ENCODE measurements at places on chromosomes 7 and 10. TPM values are rescaled to one million over a fixed set of nuclear protein-coding genes. Genes with fewer than 3 reads are reported as not detected.

SOSTDC1 gene
- polyA plus RNA-seq = 2.3 TPM

MKI67 gene
- polyA plus RNA-seq = 0.42 TPM

- DNase-seq = no peak
Measured at GRCh38 chr7:130611218-130611617, 57.3 kb downstream of the COPG2 start.

NFKB2 gene
- 30.8 TPM for polyA plus RNA-seq

GRCh38 chr7:129530795-129531391 lies 28.6 kb downstream of the SMKR1 start:
- DNase-seq = no peak

NME8 gene
- polyA plus RNA-seq = not detected

GRCh38 chr10:78605800-78606350 lies 462.9 kb upstream of the ZMIZ1 start:
- no peak for DNase-seq

DNA sequence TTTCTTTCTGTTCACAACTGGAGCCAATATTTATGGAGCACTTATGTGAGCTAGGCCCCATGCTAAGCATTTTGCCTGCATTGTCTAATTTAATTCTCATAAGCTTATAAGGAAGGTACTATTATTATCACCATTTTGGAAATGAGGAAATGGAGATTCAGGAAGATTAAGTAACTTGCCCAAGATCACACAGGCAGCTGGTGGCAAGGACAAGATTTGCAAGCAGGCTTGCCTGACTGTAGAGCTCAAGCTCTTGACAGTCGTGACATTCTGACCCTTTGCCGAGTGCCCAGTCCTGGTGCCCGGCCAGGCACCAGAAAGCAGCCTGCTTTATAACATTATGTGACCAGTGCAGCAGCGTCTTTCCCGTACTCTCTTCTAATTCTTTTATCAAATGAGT lies 38.2 kb downstream of the WNT2 start:
- DNase-seq = no peak

GRCh38 chr7:537911-538634 lies 18.4 kb upstream of the PDGFA start:
- DNase-seq = no peak

DNA sequence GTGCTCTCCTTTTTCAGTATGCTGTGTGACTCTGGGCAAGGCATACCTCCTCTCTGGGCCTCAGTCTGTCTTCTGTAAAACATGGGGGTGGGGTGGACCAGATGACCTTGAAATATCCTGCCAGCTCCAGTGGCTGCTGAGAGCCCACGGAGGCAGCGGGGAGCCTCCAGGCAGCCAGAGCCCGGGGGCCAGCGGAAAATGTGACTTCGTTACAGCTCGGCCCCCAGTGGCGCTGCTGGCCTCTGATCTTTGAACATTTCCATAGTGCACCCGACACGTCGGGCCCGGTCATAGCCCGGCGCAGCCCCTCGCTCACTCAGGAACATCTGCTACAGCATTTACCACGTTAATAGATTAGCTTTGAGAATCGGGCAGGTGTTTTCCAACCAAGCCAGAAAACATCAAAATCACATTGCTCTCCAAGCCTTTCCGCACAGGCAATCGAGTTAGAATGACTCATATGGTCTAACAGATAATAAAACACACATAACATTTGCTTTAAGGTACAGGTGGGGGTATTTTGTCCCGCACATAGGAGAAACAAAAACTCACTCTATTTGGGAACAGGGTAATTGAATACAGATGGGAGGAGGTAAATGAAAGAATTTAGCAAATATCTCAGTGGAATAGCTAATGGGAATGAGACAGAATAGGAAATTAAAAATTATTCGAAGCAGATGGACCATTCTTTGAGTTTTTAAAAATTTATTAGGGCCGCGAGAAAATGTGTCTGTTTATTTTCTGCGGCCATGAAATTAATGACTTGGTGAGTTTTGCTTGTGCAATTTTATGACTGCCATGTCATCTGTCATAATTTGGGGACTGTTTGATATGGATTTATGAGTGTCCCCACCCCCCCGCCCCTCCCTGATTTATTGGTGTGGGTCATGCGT lies 26.3 kb upstream of the COMTD1 start:
- no peak for DNase-seq

- DNase-seq = no peak
Measured at GRCh38 chr7:132590162-132590561, 13.9 kb upstream of the PLXNA4 start.

DKK1 gene
- polyA plus RNA-seq = 75.6 TPM

DNA sequence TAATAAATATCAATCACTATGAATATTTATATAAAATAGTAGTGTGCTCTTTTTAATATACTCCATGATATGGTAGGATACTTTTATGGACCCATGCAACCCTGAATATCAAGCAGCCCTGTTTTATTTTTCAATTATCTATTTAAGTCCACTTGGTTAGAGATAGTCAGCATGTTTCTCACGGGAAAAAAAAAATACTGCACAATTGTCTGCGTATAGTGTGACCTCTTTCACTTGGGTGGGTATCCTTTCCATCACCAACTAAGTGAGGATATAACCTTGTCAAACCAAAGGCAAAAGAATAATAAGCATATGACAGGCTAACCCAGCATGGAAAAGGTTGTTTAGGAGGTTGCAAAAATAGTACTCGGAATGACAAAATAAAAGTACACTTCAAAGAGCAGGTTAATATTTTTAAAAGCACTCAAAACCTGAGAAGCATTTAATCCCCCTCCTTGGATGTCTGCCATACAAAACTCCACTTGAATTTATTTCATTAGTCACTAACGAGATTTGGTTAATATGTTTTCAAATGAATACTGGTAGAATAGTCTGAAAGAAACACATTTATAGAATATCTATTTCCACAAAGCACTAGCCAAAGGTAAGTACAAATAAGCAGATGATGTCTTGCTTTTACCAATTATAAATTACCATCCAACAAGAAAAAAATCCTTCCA lies 76.5 kb downstream of the IMMP2L start:
- DNase-seq = no peak
